Activated CD4-positive, alpha-beta T cell treated with anti-CD3 and anti-CD28 coated beads, Interleukin-2, amount 50 U/mL, for 4 hours (primary cell): ENCODE measurements at places on chromosomes 6 and 20.

- DNase-seq, result no peak
Observed at GRCh38 chr6:120260636-120261035, 911.1 kb upstream of the MAN1A1 start.

DNA sequence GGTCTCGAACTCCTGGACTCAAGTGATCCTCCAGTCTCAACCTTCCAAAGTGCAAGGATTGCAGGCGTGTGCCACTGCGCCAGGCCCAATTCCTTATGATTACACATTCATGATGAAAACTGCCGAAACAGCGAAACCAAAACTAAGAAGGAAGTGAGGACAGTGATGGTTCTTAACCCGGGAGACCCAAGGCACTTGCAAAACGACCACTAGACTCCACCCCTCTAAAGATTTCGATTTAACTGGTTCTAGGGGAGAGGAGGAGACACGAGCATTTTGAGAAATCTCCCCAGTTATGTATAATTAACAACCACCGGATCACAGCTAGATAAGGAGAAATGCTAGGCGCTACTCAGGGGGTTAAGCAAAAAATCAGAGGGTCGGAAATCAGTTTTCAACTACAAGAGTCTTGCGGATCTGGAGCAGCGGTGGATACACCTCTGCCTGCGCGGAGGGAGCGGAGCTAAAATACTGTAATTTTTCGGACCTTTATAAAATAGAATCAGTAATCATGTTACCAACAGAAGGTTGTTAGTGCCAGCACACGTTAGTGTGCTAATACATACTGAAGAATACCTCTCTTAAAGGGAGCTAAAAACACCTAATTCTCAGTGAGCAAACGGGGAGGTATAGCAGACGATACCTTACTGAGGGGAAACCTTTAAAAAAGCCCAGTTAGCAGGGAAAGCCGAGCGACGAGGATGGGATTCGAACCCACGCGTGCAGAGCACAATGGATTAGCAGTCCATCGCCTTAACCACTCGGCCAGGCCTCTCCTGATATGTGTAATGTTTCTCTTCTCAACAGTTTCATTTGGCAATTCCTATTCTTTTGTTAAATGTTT lies 60.0 kb upstream of the BTN3A2 start:
- DNase-seq, result peak; percentile 71

DNA sequence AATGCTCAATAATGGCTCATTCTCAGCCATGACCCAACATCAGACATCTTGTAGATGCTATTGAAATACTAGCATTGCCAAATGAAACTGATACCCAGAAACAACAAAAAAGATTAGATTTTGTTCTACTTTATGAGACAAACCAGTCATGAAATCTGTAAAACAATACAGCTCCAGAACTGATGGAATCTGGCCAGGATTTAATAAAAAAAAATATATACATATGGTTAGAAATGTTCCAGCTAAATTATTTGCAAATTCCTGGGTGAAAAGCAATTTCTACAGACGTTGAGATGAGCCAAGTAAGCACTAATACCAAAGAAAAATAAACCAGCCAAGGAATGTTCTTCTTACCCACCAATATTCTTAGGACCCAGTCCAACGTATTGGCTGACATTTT lies 201.3 kb downstream of the EPHA7 start:
- no peak for DNase-seq

GRCh38 chr20:13283869-13284829 lies 63.1 kb downstream of the ISM1 start:
- no peak for DNase-seq

DNA sequence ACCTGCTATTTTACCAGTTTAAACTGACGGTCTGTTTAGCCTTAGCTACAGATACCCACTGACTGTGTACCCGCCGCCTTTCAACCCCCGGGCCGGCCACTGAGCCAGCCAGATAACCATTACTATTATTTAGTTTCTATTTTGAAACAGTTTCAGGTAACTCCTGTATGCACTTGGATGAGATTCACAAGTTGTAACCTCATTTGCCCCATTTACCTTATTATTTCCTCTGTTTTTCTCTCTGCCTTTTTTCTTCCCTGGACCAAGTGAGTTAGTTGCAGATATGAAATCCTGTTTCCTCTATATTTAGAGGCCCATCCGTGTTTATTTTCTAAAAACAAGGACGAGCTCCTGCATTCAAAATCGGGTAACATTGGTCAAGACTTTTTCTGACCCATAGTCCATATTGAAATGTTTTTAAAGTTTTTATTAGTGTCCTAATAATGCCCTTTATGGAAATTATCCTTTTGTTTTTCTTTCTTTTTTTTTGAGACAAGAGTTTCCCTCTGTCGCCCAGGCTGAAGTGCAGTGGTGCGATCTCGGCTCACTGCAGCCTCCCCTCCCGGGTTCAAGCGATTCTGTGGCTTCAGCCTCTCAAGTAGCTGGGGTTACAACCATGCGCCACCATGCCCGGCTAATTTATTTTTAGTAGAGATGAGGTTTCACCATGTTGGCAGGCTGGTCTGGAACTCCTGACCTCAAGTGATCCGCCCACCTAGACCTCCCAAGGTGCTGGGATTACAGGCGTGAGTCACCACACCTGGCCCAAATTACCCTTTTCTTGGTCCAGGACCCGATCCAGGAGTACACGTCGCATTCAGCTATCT lies 767 bp downstream of the AP5S1 start:
- DNase-seq, result no peak
